ENCODE measurements at places on chromosomes 6 and 20. TPM values are rescaled to one million over a fixed set of nuclear protein-coding genes. Genes with fewer than 3 reads are reported as not detected.
A peak's percentile ranks its signal among the peaks of the same experiment; 100 is the strongest.

The TRIM10 gene
- polyA plus RNA-seq = not detected

The DTNBP1 gene
- polyA plus RNA-seq = 23.3 TPM

The FERMT1 gene
- 3.4 TPM for polyA plus RNA-seq

The ZFAND3 gene
- polyA plus RNA-seq = 68.9 TPM

The RFX6 gene
- polyA plus RNA-seq = 0.06 TPM

The NR2E1 gene
- not detected for polyA plus RNA-seq

The HLA-DQA1 gene
- polyA plus RNA-seq = 41.8 TPM

DNA sequence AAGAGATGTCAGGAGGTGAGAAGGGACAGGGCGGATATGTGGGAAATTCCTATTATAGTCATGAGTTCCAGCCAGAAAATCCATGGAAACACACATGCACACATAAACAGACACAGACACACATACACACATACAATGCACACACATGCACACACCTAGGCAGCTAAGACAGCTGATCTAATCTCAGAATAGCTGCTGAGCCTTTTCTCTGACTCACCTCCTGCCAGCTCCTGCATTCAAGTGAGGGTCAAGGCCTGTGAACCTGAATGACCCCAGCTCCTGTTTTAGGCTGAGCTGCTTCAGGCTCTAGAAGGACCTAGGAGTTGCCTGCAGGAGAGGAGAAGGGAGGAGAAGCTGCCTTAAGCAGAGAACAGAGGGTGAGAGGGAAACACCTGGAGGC, 21.6 kb upstream of the RAET1L start:
- no peak for DNase-seq

- DNase-seq = no peak
These were observed 311.8 kb upstream of the MMS22L start for GRCh38 chr6:97594844-97595243.

DNA sequence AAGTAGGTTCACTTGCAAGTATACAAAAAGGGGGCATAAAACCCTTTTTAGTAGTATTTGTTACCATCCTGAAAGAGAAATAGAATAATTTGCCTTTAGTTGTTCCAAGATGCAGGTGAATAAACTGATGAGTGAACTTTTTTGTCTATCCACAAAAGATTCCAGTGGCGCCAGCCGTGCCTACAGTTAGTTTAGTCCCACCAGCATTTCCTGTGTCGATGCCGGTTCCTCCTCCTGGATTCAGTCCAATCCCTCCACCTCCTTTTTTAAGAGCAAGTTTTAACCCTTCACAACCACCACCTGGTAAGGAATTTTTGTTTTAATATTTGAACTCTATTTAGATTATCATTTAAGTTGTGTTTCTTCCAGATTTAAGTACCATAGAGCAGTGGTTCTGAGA, 90.9 kb downstream of the SCAF8 start:
- DNase-seq = no peak

DNA sequence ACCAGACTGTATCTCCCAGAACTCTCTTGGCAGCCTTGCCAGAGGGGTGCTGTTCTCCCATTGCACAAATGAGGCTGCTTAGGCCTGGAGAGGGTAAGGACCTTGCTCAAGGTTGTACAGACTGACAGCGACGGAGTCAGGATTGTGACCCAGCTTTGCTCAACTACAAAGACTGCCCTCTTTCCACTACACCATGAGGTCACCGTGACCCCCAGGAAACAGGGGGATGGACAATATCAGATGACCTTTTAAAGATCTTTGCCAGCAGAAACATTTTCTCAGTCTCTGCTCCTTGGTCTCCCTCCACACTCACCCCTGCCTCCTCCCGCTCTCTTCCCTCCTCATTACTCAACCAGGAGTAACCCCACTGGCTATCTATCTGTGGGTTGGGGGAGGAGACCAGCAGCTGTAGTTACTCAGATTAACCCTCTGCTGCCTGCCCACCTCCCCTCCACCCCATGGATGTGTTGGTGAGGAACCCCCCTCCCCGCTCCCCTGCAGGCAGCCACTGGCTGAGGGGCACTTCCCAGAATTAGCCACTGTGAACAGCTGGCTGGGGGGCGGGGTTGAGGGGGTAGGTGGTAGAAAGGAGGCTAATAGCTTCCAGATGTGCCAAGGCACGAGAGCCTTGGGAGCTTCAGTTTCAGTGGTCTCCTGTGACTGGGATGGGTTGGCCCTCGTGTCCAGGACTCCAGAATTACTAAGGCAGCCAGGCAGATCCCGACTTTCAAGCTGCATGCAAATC, 26.9 kb upstream of the MRPS18A start:
- DNase-seq = no peak

DNA sequence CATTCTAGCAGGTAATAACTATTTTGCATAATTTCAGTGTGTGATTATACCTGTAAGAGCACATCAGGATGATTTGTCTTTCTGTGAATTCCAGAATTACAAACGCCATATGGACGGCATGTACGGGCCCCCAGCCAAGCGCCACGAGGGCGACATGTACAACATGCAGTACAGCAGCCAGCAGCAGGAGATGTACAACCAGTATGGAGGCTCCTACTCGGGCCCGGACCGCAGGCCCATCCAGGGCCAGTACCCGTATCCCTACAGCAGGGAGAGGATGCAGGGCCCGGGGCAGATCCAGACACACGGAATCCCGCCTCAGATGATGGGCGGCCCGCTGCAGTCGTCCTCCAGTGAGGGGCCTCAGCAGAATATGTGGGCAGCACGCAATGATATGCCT, 122.7 kb downstream of the TMEM242 start:
- DNase-seq = no peak

GRCh38 chr6:52416629-52417151, 3.5 kb upstream of the EFHC1 start:
- peak; percentile 47 for DNase-seq

DNA sequence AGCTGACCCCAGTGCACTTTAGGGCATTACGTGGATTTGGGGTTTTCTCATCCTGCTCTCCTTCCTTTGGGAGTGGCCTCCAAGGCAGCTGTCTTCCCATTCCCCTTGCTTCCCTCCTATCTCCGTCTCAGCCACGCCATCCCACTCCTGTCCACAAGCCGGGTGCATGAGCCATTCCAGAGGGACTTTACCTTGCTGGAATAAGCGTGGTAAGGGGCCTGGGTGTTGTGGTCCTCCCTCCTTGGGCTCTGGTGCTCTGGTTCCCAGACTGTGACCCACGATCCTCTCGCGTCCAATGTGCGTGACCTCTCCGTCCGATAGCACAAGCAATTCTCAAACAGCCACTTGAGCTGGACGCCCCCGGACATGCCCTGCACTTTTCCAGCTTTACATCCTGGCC, 60.6 kb upstream of the NKX2-2 start:
- no peak for DNase-seq

DNA sequence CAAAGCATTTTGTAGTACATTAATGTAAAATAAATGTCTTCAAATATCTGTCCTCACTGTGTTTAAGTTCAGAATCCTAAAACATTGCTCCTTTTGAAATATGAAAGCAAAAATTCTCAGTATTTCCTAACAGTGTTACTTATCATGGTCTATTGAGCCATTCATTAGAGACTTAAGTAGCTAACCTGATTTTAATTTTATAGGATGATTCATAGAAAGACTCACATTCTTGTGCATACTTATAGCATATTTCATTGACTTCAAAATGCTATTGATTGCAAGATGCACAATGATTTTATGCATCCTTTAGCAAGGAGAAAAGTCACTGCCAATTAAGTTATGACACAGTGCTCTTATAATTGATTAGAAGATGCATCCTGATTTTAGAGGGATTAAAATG, 85.7 kb downstream of the HIVEP1 start:
- DNase-seq = no peak

DNA sequence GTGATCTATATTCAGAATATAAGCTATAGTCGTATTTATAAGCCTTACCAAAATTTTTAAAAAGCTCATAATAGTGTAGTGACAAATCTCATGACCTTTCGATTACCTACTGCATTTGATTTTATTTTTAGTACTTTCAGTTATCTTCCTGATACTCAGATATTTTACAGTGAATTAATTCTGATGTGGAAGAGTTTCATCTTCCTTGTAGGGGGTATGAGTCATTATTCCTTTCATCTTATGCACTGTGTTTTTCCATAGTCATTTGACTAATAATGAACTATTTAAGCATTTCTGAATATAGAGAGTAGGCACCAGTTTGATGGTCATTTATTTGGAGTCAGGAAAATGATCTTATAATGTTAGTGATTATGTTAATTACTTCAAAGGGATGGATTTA, 36.4 kb downstream of the HDGFL1 start:
- no peak for DNase-seq

DNA sequence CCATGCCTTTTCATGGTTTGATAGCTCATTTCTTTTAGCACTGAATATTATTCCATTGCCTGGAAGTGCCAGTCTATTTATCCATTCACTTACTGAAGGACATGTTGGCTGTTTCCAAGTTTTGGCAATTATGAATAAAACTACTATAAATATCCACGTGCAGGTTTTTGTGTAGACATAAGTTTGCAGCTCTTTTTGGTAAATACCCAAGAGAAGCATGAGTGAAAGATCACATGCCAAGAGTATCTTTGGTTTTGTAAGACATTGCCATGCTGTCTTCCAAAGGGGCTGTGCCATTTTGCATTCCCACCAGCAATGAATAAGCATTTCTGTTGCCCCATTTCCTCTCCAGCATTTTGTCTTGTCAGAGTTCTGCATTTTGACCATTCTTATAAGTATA, 120.9 kb downstream of the MANEA start:
- no peak for DNase-seq

DNA sequence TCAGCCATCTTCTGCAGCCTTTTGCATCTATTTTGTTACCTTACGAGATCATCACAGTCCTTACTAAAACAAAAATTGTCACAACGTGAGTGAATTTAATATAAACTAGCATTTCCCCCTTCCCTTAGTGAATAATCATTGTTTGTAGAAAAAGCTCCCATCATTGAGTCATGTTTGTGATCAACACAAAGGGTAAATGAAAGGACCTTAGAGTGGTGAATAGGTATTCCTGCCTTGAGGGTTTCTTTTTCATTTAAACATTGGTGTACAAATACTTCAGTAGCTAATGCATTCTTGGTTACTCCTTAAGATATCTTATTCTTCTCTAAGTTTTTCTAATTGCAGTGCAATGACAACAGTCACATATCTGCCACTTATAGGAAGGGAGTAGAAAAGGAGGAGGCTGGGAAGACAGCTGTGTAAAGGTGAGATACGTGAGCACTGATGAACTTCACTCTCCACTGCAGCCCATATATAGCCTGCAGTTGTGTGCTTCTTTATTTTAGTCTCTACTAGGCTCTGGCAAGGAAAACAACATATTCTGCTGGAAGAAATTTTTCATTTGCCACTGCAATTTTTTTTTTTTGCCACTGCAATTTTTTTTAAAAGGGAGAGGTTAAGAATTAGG, 27.8 kb downstream of the ADGRG6 start:
- no peak for DNase-seq

- no peak for DNase-seq
These were observed 26.1 kb upstream of the GMPR start for GRCh38 chr6:16212276-16212675.

DNA sequence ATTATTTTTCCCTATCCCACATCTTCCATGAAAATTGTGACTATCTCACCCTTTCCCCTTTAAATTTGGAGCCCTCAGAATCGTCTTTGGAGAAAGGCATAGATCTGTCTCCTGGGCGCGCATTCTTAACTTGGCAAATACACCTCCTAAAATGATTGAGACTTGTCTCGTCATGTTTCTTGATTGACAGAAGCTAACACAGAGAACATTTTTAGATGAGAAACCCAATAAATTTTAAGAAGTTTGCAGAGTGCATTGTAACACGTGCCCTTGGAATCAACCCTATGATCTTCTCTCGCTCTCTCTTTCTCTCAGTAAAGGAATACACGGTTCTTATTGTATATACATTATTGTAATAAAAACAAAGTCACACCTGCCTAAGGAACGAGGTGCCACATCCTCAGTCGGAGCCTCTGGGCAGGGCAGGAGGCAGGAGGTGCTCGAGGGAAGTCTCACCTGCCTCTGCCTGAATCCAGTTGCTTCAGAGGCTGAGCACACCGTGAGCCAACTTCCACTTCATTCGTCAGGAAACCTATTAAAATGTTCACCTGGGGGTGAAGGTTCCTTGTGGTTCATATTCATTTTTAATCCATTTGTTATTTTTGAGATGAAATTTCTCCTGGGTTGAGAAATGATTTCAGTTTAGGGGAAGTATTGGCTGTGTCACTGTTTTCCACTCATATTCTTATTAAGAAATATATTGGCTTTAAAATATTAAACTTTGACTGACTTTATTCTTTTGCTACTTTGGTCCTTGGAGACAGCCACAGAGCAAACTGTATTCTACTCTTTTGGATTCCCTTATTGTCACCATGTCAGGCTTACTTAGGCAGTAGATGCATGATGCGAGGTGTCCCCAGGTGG, 90.5 kb upstream of the THBS2 start:
- no peak for DNase-seq

- DNase-seq = no peak
These were observed 44.0 kb downstream of the STX11 start for GRCh38 chr6:144194293-144194810.

GRCh38 chr20:45097485-45098102, 3.3 kb downstream of the KCNS1 start:
- DNase-seq = no peak

DNA sequence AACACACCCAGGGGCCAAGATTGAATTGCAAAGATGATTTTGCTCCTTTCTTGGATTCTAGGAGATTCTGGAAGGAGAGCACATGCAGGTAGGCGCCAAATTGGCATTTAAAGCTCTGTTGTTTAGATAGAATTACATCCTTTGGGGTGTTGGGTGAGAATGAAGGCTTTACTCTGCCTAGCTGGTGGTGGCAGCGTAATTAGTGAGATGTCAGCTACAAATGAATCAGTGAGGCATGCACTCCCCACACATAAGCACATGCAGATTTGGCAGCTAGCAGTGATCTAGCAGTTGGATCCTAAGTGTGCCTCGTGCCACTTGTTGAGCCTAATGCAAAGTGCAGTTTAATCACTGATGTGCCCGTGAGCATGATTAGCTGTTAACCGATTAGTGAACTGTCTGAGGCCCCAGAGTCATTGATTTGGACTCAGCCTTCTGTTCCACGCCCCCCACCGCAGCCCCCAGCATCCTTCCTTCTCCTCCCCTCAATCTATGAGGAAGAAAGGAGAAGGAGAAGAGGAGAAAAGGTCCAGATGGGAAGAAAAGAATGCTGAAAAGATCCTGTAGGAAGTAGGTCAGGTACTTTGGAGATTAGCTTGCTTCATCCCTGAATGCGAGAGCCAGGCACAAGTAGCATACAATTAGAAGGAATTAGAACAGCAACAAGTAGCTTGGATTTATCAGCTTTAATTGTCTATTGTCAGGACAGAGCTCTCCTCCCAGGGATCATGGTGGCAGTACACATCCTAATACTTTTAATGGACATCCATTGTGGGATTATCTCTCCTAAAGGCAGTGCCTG, 6.0 kb upstream of the PRDM1 start:
- no peak for DNase-seq

DNA sequence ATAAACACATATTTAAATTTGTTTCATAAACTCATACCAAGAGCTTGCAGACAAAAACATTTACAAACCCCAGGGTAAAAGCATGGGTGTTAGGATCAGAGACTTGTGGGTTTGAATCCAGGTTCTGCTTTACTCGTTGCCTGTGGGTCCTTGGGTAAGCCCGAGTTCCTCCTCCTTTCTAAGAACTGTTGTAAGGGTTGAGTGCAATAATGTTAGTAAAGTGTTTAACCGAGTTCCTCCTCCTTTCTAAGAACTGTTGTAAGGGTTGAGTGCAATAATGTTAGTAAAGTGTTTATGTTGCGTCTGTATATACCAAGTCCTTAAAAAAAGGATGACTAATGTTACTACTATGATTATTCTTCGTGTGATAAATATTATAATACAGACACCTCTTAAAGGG, 18.7 kb downstream of the CCDC170 start:
- no peak for DNase-seq

GRCh38 chr6:35166116-35166515, 25.0 kb upstream of the TCP11 start:
- no peak for DNase-seq
